Left lobe of liver (tissue), 2 donors: ENCODE measurements at places on chromosomes 16 and 17. TPM values are rescaled to one million over a fixed set of nuclear protein-coding genes. Genes with fewer than 3 reads are reported as not detected.

DNA sequence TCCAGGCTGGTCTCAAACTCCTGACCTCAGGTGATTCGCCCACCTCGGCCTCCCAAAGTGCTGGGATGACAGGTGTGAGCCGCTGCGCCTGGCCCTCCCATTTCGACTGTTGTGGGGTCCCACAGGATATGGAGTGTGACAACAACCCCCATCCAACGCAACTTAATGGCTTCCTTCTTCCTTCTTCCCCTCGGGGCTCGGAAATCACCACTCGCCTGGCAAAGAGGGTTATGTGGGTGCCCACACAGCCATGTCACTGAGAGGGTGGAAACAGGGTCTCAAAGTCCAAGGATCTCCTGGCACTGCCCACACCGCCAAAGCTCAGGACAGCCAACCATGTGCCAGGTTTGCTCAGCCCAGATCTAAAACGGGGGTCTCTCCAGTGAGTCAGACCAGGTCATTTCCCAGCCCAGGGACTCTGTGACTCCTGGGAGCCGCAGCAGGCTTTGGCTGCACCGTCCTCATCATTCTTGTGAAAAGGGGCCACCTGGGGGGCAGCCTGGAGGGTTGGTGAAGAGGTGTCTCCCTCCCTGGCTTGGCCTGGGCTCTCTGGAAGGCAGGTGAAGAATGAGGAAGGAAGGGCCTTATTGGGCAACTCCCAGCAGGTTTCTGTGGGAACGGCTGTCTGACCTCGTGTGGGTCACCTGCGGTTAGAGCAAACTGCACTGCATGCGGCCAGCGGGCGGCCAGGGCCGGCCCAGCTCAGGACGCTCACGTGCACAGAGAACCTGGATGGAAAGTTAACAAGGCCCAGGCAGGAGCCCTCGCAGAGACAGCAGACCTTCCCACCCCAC is 25.3 kb upstream of the LITAF start:
- peak; percentile 96 for DNase-seq

Gene UNC45B
- total RNA-seq, result not detected

Gene CD300LG
- not detected for total RNA-seq

Gene KRTAP4-9
- not detected for total RNA-seq

Gene SENP3
- total RNA-seq, result 14.1 TPM

DNA sequence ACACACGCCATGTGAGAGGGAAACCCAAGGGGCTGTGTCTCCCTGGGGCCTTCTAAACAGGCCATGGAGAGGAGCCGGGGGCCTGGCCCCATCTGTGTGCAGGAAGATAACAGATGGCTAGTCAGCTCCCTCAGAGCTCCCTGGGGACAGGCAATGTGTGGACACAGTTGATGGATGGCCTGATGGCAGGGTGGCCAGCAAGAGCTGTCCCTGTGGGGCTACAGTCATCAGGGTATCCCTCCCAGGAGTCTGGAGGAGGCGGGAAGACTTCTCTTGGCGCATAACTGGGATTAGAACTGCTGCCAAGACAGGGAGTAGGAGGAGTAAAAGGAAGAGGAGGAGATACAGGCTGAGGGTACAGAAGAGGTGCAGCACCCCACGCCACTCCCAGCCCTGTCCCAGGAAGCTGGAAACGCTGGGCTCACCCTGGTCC is 17.3 kb downstream of the MYO18A start:
- DNase-seq, result no peak

DNA sequence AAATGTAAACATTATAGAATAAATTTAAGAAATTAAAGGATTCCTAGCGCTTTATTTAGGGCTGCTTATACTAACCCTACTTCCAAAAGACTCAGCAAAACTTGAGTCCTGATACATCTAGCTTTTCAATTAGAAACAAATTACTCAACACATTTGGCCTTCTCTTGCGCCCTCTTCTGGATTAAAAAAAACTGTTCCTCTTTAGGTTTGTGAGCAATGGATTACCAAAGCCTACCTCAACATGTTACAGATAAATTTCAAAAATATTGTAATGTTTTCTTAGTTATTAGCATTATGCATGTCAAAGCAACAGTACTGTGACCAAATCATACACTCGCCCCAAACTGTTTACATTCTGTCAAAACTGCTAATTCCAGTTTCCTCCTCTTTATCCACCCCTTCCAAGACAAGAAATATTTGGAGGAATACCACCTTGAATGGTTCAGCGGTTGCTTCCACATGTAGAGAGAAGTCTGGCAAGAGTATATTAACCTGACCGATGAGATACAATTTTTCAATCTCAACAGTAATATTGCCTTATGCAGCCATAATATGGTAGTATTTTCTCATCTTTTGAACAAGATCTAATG is 2.7 kb downstream of the NUFIP2 start:
- DNase-seq, result no peak

DNA sequence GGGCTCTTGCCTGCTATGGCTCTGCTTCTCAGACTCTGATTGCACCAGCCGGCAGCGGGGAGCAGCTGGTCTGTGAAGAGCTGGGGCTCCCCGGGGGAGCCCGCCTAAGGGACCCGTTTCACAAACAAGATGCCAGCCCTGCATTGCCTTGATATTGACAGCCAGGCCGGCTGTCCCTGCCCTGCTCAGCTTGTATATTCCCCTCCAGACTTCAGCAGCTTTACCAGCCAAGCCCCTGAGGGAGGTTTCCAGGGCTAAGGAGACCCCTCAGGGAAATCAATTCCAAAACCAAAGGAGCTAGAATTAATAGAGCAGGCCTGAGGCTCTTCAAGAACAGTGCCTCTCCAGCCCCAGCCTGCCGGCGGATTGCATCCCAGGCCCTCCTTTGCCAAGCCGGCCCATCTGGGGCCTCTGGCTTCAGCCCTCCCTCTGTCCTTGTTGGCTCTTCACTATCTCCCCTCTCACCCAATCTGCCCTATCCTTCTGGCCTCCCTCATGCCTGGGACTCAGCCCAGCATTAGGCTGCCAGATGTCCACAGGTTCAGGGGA is 5.7 kb downstream of the CALB2 start:
- DNase-seq, result no peak
